ENCODE measurements at places on chromosomes 11 and 22.

DNA sequence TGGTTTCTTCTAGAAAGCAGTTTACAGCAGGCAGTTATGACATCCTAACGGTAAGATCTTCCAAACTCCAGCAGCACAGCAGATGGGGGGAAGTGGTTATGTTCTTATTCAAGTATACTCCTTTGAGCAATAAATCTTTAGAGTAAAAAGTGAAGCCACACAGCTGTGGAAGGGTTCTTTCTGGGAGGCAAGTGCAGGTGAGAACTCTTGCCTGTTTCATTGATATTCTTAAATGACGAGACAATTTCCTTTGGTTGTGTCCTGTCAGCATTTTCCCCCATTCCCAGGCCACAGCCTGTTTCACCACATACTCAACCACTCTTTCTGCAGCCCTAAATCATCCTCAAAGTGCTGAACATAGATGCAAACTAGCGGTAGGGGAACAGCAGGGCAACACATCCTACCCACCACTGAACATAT lies 207.3 kb upstream of the MTNR1B start:
- DNase-seq = no peak

- DNase-seq = no peak
Observed at GRCh38 chr11:64583296-64584262, 7.4 kb upstream of the SLC22A12 start.

DNA sequence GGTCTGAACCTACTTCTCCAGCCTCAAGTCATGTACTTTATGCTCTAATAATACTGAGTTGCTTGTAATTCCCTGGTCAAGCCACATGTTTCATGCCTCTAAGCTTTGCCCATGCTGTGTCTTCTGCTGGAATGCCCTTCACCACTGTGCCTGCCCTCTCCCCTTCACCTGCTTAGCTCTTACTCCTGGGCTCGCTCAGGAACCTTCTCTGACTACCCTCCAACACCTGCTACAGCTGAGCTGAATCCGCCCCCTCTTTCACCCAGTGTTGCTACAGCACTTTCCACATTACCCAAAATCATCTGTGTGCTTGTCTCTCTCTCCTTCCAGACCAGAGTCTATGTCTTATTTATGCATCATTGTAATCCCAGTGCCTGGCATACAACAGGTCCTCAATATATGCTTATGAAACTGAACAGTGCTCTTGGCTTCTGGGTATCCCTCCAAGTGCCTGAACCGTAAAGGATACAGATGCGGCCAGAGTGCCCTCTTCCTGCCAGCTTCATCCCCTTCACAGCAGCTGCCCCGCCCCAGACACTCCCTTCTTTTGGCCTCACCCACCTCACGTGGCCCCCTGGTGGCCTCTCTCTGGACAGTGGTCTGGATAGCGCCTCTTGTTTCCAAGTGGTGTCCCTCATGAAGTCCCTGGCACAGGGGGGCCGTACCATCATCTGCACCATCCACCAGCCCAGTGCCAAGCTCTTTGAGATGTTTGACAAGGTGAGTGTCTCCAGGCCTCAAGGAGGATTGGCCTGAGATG lies 7.1 kb downstream of the ABCG4 start:
- DNase-seq = peak; percentile 66

GRCh38 chr11:46389450-46390330 lies 1.9 kb downstream of the CHRM4 start:
- peak; percentile 76 for DNase-seq

- DNase-seq = no peak
Observed at GRCh38 chr11:57386178-57386940, 4.1 kb downstream of the PRG2 start.

- DNase-seq = no peak
Observed at GRCh38 chr11:82814379-82814778, 80.7 kb upstream of the FAM181B start.

GRCh38 chr11:128467610-128468041 lies 119.7 kb downstream of the ETS1 start:
- DNase-seq = peak; percentile 93

GRCh38 chr11:130202009-130202817 lies 42.6 kb downstream of the ST14 start:
- DNase-seq = no peak

GRCh38 chr22:19818324-19819207 lies 36.1 kb downstream of the GNB1L start:
- no peak for DNase-seq

DNA sequence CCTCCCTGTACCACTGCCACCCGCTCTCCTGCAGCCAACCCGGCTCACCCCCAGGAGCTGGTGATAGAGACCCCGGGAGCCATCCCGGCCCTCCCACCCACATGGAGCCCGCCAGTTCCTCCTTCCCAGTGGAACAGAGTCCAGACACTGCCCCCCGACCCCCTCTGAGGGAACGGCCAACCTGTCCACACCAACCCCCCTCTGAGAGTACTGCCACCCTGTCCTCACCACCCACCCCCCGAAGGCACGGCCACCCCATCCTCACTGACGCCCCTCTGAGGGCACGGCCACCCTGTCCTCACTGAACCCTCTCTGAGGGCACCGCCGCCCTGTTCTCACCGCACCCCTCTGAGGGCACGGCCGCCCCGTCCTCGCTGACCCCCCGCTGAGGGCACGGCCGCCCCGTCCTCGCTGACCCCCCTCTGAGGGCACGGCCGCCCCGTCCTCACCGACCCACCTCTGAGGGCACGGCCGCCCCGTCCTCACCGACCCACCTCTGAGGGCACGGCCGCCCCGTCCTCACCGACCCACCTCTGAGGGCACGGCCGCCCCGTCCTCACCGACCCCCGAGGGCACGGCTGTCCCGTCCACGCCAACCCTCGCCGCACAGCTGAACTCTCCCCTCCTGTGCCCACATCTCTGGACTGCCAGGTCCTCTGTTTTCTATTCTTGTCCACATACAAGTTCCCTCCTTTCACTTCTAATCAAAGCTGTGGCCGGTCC lies 18.0 kb downstream of the TOLLIP start:
- no peak for DNase-seq

DNA sequence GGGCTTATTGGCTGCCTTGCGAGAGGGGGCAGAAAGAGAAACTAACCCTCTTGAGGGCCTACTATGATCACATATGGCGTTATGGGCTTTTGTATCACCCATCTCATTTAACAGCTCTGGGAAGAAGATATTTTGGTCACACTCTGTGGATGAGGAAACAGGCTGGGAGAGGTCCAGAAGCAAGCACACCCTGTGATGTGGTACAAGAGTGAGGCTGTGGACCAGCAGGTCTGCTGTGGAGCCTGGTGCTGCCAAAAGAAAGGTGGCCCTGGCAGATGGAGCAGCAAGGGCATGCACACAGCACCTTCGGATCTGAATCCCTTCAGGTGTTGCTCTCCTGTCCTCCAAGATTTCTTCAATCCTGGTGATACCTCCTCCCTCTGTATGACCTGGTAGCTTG lies 64.1 kb downstream of the KCNC1 start:
- DNase-seq = no peak

DNA sequence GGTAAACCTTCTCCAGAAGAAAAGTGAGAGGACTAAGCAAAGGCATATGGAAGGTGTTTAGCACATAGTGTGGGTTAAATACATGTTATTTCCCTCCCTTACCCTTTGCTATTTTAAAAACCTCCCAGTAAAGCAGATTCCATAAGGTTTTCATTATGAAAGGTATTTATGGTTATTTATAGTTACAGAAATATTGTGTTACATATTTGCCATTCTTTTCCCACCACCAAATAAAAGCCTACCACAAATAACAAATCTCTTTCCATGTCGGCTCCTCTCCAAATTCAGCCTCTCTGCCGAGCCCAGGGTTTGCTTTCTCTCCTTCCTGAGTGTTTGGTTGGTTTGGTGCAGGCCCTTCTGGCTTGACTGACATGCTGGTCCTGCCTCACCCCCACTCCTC lies 64.4 kb downstream of the INSC start:
- no peak for DNase-seq

DNA sequence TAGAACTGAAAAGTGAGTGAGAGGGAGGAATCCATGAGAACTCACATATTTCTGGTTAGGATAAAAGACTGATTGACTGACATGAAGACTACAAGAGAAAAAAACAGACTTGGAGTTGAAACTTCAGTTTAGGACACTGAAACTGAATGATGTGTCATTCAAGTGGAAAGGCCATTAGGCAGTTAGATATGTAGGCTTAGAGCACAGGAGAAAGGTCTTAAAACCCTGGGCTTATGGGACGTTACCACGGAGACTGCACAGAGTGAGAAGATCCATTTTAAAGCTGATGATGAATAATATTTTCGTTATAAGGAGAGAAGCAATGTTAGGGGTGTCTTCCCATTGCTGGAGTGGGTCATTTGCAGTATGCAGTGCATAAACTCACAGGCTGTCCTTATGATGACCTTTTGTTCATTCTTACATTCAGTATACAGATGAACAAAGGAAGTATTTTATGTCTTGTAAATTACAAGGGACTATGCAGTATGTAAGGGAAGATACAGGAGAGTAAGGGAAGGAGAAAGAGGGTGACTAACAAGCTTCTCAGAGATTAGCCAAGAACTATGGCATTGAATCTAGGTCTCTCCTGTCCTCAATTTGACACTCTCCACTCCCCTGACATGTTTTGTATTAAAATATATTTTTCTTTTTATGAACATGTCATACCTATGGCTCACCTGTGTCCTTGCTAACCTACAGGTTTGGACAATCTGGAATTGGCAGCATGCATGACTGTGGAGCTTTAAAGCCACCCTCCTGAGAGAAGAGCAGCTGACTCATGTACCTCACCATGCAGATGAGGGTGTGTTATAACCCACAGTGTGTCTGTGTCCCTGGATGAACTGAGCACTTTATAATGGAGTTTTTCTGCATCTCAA lies 63.7 kb downstream of the MAML2 start:
- DNase-seq = peak; percentile 68

GRCh38 chr22:32080904-32081303 lies 37.8 kb downstream of the SLC5A1 start:
- DNase-seq = peak; percentile 76

GRCh38 chr11:67466962-67467771 lies 1.9 kb downstream of the TMEM134 start:
- no peak for DNase-seq

- no peak for DNase-seq
Observed at GRCh38 chr11:27997344-27997743, 110.6 kb downstream of the KIF18A start.

- DNase-seq = no peak
Observed at GRCh38 chr11:70782401-70782913, 384.1 kb downstream of the CTTN start.

DNA sequence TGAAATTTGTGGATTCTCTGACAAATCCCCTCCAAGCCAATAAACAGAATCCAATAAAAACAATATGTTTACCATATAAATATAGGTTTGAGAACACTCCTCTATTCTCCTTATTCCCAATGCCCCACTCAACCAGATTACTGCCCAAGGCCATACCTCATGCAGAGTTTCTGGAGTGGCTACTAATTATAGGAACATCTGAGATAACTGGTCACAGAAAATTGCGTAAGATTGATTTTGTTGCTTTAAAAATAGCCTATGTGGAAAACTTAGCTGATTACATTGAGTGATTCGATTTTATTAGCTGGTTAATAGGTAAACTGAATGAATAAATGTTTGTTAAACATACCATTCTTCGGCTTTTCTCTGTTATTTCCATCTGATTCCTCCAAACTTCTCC lies 48.0 kb downstream of the ME3 start:
- no peak for DNase-seq

GRCh38 chr22:32828150-32828549 lies 26.6 kb downstream of the TIMP3 start:
- no peak for DNase-seq

DNA sequence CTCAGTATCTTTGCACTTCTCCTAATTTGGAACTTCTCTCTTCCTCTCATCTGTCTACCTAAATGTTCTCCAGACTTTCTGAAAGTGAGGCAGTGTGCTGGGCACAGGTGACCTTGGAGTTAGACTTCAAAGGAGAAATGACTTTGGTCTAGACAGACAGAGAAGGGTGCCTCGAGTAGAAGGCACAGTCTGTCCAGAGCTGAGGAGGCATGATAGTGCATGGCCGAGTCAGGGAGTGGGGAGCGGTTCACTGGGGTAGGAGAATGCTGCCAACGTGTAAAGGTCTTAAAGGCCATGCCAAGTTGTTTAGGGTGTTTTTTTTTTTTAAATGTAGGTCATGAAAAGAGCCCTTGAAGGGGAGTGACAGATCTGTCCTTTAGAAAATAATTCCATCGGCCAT lies 17.3 kb upstream of the ZBTB16 start:
- no peak for DNase-seq

GRCh38 chr11:57167125-57167846 lies 14.5 kb upstream of the LRRC55 start:
- DNase-seq = no peak
